Hematopoietic multipotent progenitor cell (in vitro differentiated cells): ENCODE measurements at places on chromosomes 6 and 20. TPM values are rescaled to one million over a fixed set of nuclear protein-coding genes. Genes with fewer than 3 reads are reported as not detected.

GRCh38 chr20:49288250-49288751 lies 10.4 kb upstream of the ZNFX1 start:
- no peak for DNase-seq

- DNase-seq: no peak
Measured at GRCh38 chr6:93319304-93319703, 100.1 kb downstream of the EPHA7 start.

DNA sequence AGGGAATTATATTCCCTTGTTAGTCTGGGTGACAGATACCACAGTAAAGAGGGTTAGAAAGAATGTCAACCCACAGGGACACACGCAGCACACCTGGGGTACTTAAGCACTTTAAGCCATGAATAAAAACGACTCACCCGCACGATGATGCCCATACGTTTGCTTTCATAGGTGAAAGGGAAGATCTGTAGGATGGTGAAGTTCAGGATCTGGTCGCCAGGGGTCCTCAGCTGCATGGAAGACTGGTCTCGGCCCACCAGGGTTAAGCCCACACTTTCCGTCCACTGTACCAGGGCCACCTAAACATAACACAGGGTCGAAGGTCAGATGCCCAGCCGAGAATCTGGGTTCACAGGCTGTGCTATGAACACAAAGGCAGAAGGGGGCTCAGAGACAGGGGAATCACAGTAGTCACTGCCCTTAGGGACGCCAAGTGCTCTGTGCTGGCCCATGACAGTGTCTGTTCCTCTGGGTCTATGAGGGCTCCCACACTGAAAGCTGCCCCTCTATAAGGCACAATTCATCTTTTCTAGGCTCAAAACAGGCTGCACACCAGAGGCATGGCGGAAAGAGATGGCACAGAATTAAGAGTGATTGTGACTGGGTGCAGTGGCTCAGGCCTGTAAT lies 96.8 kb upstream of the NFATC2 start:
- peak; percentile 71 for DNase-seq

DZANK1 gene
- 1.9 TPM for total RNA-seq

- no peak for DNase-seq
Measured at GRCh38 chr20:54872440-54872839, 397.0 kb downstream of the DOK5 start.

DNA sequence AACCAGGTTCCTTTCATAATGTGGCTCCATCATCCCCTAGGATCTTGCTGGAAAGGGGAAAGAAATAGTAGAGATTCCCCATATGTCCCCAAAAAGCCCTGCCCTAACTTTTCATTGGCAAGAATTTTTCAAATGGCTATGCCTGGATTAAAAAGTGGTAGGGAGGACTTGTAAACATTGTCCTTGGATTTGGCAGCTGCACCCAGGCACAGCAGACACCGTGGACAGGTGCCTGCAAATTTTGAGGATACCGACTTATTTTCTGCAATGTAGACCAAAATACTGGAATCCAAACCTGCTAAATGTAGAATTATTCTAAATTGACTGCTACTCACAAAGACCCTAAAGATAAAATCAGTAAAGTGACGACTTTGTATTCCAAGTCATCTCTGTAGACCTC lies 203.3 kb upstream of the PLCB4 start:
- DNase-seq: no peak

CAGE1 gene
- 1.1 TPM for total RNA-seq

GRCh38 chr20:49252556-49253350 lies 25.1 kb downstream of the ZNFX1 start:
- no peak for DNase-seq

TBXT gene
- not detected for total RNA-seq

CD93 gene
- 5.9 TPM for total RNA-seq

RFX6 gene
- not detected for total RNA-seq

DNA sequence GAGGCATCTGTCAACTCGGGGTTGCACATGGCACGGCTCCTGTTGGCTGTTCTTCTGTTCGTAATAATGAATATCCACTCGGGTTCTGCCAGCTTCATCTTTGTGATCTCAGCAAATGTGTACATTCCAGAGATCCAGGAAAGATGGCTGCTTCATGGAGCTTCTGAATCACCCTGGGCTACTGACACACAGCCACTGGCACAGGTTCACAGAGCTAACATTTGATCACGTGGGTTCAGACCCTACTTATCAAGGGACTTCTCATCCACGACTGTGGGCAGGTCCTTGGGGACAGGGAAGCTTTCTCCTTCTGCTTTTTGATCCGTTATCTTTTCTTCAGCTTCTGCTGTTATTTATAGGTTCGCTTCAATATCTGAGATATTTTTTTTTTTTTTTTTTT lies 18.1 kb downstream of the PPP1R3G start:
- no peak for DNase-seq

DNA sequence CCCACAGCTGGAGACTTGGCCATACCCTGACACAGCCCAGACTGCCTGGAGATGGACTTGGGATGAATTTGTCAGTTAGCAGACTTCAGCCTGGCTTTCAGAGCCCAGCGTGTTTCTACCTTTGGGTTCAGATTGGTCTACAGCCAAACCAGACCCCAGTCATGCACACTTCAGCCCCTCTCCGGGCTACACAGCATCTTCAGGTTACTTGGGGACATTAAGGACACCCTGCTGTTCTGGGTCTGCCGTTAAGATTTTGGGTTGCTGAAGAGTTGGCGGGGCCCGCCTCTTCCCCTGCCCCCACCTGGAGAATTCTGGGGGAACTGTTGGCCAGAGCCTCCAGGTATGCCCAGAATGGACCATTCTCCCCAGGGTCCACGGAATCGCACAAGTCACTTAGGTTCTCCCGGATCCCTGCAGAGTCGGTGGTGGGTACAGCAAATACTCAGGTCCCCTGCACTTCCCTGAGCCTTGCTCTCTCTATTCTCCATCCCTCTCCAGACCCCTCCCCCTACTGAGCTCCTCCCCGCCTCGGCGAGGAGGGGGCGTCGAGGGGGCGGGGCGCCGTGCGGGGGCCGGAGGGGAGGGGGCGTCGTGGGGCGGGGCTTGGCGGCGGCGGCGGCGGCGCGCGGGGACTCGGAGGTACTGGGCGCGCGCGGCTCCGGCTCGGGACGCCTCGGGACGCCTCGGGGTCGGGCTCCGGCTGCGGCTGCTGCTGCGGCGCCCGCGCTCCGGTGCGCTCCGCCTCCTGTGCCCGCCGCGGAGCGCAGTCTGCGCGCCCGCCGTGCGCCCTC lies at the start of gene PTK7:
TSS of gene PTK7 (plus strand) at position 645 of the 794 bp plus-strand sequence. CDS start 175 bp downstream, outside the sequence.
- peak; percentile 72 for DNase-seq

GRCh38 chr6:166166314-166167257 lies 1.1 kb downstream of the TBXT start:
- no peak for DNase-seq

FYN gene
- 20.2 TPM for total RNA-seq

DNA sequence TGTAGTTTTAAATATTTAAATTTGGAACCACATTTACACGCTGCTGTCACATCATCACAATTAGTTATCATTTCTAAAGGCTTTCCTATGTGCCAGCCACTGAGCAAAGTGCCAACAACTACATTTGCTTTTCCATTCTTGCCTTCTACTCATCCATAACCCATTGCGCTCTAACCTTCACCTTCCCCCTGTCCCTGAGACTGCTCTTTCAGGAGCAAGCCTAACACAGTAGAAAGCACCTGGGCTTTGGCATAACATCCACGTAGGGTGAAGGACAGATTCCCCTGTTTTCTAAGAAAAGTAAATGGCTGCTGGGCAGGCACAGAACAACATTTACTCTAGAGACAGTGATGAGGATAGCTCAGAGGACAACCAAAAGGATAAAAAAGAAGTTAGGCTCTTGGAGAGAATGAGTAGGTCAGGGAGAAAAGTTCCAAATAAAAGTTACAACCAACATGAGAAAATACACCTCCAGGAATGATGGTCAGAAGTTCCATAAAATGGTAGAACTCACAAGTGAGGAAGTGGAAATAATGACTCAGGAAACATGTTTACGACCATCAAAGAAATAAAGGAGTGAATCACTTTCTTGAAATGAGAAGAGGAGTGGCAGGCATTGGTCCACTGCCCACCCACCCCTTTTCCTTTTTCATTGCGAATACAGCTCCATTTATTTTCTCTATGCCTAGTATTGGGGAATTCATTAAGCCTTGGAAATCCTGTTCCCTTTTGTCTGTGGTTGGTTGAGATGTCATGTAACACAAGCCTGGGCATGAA lies 77.2 kb downstream of the PFDN4 start:
- no peak for DNase-seq

NR2E1 gene
- total RNA-seq: not detected

DNA sequence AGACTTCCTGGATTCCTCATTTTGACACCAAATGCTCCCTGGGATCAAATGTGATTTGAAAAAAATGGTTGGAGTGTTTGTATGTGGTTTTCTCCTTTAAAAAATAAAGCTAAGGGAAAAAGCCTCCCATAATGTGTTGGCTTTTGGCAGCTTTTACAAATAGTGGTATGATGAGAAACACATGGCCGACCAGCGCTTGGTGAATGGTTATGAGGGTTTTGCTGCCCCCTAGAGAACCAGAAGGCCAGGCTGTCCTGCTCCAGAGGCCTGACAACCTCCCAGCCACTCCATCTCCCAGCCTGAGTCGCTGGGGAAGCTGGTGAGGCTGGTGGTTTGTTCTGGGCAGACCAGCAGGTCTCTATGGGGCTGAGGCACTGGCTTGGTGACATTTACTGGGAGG lies 69.3 kb downstream of the CLIC5 start:
- no peak for DNase-seq

- DNase-seq: peak; percentile 58
Measured at GRCh38 chr6:6008648-6009421, 2.1 kb upstream of the NRN1 start.

- no peak for DNase-seq
Measured at GRCh38 chr6:129491436-129491835, 218.5 kb downstream of the ARHGAP18 start.

TAGAP gene
- total RNA-seq: 67.3 TPM
